Progenitor cell of endocrine pancreas (in vitro differentiated cells): ENCODE measurements at places on chromosomes 5 and 9. TPM values are rescaled to one million over a fixed set of nuclear protein-coding genes. Genes with fewer than 3 reads are reported as not detected.

NKD2 gene
- total RNA-seq: 23.9 and 28.3 TPM in 2 replicates

PRKACG gene
- not detected in 2 replicates for total RNA-seq

GMCL2 gene
- total RNA-seq: not detected in 2 replicates

MAP1B gene
- 58.6 and 63.8 TPM in 2 replicates for total RNA-seq

KIAA0825 gene
- total RNA-seq: 5.8 and 6.3 TPM in 2 replicates

PCDHA9 gene
- 3.4 and 3.8 TPM in 2 replicates for total RNA-seq

ACSL6 gene
- 0.19 and 0.36 TPM in 2 replicates for total RNA-seq

LRRC70 gene
- 0.75 and 0.77 TPM in 2 replicates for total RNA-seq

REEP2 gene
- 20.0 and 22.1 TPM in 2 replicates for total RNA-seq

IFNK gene
- total RNA-seq: not detected in 2 replicates

NAIF1 gene
- 9.6 and 10.8 TPM in 2 replicates for total RNA-seq

TMED9 gene
- total RNA-seq: 161 and 170 TPM in 2 replicates

RAB14 gene
- total RNA-seq: 53.7 and 55.4 TPM in 2 replicates

CDKN2B-AS1 gene
- total RNA-seq: not detected in 2 replicates

- DNase-seq: no peak
Measured at GRCh38 chr9:130088051-130088450, 34.3 kb downstream of the GPR107 start.

DNA sequence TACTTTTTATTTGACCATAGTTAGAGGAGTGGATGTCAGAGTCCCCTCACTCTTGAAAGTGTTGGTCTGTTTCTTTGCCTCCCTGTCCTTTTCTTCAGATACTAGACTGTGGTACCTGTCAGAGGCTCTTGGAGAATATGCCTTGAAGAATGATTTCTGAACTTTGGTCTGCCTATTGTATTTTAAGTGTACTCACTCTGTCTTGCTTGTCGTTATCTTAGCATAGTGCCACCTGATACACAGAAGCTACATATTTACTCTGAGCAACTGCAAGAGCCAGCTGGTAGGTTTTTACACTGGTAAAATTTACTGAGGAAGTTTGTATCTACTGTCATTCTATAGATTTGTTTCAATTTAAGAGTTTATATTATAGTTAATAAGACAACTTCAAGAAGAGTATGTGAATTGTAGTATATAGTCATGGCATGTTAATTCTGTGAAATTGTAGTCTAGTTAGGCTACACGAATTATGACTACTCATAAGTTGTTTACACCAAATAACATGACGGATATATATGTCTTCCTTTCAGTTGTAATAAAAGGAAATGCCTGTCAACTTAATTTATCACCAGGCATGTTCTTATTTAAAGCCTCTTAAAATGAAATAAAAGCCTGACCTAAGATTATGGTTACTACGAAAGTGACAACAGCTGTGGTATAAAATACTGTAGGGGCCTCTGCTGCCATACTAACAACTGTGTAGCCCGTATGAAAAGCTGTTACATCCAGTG lies 201.7 kb downstream of the KDM4C start:
- no peak for DNase-seq

DNA sequence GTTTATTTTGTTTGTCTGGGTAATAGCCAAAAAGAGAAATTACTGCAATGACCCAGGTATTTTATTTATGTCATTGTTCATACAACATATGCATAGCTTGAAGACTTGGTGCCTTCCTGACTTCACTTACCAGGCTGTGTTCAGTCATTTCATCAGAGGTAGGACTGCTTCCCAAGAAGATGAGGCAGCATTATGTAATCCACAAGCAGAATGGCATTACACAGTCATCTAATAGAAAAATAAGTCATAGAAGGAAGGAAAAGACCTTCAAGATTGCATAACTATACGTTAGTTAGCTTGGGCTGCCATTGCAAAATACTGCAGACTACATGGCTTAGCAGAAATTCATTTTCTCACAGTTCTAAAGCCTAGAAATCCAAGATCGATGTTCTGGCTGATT lies 167.5 kb downstream of the NMUR2 start:
- DNase-seq: no peak

- DNase-seq: no peak
Measured at GRCh38 chr9:26650325-26650724, 242.3 kb downstream of the CAAP1 start.

GRCh38 chr5:180495991-180496741 lies 2.0 kb downstream of the CNOT6 start:
- DNase-seq: no peak

- DNase-seq: no peak
Measured at GRCh38 chr5:31962351-31962751, 211.8 kb downstream of the GOLPH3 start.

- DNase-seq: no peak
Measured at GRCh38 chr5:135859641-135860040, 25.2 kb downstream of the SLC25A48 start.

GRCh38 chr9:26770821-26771220 lies 121.8 kb downstream of the CAAP1 start:
- DNase-seq: no peak

- DNase-seq: no peak
Measured at GRCh38 chr9:68643901-68644809, 60.9 kb upstream of the PIP5K1B start.

DNA sequence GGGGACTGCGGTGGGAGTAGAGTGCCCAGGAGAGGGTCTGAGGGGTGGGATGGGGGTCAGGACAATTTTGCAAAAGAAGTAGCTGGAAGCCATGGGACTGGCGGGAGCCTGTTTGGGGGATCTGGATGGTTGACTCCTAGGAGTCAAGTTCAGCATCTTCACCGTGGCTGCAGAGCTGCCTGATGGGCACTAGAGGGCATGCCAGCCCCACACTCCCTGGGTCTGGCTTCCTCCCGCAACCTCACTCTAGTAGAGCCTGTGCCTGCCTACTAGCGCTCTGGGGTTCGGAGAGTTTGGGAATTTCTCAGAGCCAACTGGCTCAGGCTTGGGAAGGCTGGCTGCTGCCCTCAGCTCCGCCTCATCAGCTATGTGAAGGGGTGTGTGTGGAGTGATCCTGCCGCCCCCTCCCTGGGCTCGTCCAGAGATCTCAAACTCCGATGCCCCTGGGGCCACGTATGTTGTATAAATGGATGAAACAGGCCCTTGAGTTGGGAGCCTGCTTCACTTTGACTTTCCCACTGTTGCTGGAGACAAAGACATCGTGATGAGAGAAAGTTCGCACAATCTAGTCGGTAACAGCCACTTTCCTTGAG lies 10.8 kb downstream of the TSPAN17 start:
- peak; percentile 56 for DNase-seq

GRCh38 chr5:83474161-83474796 lies 2.7 kb downstream of the VCAN start:
- DNase-seq: peak; percentile 63

DNA sequence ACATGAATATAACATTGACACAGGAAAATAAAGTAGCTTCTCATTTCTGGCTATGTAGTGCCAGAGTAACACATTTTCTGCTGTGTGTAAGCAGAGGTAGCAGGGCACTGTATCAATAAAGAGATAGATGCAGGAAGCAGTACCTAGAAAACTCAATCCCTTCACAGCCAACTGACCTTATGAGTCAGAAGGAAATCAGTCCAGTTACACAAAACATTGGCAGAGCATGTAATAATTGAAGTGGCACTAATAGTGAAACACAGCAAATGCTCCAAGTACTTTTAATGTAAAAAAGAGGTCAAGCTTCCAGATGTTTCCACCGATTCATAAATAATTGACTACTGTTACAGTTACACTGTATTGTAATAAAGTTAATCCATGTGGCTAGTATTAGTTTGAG lies 706.6 kb downstream of the EFNA5 start:
- DNase-seq: no peak

DNA sequence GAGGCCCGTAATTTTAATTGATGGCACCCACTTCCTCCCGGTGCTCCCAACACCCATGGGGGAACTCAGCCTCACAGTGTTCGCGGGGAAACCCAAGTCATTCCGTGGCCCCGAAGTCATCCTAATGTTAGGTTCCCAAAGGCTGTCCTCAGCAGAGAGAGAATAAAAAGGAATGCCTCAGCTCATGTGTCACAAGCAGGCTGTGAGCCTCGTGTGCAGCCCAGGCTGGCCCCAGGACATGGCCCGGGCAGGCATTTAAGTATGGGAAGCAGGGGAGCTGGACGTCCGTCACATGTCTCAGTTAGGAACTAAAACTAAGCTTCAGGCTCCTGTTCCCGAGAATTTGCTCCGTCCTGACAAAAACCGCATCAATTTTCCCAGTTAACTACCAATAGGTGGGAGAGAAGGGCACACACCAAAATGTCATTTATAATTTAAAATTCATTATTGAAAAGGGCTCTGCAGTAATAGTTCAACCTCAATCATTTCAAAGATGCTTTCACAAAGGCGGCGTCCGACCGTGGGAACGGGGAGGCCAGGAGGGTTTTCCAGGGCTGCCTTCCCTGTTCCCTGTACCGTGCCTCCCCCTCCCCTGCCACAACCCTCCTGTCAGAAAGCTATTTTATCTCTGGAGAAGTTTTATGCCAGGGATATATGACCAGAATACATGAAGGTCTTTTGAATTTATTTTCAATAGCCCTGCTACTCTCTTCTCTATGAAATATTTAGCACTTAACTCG lies 137.3 kb downstream of the FSTL4 start:
- no peak for DNase-seq

GRCh38 chr9:93673839-93674334 lies 97.5 kb downstream of the PHF2 start:
- DNase-seq: peak; percentile 6

GRCh38 chr9:101381833-101382342 lies 2.9 kb downstream of the BAAT start:
- DNase-seq: no peak

DNA sequence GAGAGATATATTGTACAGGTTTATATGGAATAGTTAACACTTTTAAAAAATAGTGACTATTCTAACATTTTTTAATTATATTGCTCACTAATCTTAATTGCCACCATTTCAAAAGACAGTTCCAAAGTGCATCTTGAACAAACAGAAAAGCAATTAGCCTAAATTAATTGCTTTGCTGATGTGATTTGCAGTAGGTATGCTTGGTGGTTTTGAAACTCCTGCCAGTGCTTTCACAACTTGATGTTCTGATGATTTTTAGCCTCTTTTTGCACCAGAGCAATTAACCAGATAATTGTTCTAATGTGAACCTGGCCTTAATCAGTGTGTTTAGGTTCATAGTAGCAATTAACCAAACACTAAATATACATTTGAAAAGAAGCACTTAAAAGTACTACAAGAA lies 207.6 kb downstream of the FBXL17 start:
- no peak for DNase-seq

- DNase-seq: no peak
Measured at GRCh38 chr9:90070931-90071660, 466.3 kb downstream of the GADD45G start.

DNA sequence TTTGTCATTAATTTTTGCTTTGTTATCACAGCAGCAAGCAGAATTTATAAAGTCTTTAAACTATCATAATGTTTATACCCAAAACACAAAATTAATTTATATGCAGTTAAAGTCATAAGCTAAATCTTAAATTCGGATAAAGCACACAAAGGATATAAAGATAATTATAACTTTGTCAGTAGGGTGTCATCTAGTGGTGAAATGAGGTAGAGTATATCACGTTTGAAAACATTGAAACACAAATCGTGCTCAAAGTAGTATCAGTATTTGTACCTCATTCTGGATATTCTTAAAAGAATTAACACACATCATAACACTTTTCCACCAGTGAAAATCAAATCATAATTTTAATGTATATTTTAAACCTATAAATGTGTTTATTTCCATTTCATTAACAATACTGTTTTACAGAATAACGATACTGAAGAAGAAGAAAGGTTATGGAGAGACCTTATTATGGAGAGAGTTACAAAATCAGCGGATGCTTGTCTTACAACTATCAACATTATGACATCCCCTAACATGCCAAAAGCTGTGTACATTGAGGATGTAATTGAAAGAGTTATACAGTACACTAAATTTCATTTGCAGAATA lies 129.5 kb downstream of the NIPBL start:
- DNase-seq: no peak

GRCh38 chr5:74895906-74896305 lies 29.7 kb upstream of the FAM169A start:
- no peak for DNase-seq

DNA sequence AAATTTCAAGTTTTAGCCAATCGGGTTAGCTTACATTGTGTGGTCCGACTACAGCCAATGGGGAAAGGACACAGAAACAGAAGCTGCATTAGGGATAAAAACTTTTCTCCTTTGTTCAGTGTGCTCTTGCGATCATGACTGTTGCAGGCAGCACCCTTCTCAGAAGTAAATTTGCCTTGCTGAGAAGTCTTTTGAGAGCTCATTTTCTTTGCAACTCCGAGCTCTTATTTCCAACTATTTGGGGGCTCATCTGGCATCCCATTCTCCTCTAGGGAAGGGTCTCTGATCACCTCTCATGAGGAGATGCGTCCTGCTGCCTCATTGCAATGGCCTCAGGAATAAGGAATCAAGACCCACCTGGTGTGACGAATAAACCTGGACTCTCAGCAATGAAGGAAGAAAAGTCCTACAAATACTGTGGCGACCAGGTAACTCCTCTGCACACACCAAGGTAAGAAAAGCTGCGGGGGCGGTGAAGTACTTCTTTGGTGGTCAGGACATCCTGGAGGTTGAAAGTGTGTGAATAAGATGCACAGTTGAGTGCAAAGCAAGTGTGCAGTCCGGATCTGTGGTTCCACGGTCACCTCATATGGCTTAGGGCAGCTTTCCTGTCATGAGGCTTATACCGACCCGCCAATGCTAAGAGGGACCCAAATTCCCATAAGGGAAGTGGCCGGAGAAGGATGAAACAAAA lies 20.4 kb downstream of the CNOT8 start:
- DNase-seq: no peak

DNA sequence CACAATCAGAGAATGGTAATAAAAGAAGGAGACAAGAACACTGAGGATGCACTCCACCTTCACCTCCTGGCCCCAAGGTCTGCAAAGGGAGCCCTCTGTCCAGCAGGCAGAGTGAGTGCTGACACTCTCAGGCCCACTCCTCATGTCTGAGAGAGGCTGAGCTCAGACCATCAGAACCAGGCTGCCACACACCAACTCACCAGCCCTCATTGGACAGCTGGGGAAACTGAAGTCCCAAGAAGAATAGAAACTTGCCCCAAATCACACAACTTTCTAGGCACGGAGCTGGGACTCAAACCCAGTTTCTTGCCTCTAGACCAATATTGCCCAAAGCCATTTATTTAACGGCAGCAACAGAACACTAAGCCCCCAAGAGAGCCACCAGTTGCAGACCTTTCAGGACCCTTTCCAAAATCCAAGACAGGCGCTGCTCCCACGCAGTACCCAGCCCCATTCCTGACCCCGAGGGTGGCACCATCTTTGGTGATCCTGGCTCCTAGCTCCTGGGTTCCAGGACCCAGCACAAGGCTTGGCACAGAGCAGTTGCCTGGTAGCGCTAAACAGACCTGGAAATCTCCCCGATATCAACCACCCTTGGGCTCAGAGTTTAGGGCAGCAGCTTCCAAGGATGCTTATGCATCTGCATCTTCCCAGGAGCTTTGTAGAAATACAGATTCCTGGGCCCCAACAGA lies 192.4 kb downstream of the GABBR2 start:
- no peak for DNase-seq
